ENCODE measurements at places on chromosomes 11 and 22.

DNA sequence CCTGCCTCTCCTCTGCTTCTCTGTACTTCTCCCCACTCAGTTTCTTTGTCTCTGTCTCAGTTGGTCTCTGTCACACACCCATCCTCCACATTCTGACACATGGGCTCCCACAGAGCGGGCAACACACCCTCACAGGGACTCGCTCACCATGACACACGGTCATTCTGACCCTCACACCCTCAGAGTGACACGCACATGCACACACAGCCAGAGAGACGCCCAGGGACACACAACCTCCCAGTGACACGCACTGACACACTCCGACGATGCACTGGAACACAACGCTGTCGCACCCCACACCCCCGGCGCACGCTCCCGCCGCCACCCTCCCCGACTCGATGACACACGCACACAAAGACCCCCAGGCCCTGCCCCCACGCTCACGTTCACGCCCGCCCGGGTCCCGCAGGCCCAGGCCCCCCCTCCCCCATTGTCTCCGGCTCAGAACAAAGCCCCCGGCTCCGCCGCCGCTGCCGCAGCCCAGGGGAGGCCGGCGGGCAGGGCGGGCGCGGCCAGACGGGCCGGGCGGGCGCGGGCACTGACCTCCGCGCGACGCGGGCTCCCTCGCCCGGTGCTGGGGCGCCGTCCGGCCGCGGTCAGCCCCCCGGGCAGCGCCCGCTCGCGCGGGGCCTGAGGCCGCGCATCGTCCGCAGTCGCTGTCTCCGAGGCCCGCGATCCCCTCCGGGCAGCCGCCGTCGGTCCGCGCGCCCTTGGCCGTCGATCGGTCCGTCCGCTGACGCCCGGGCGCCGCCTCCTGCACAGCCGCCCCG lies 404 bp downstream of the DCHS1 start:
- no peak for DNase-seq

DNA sequence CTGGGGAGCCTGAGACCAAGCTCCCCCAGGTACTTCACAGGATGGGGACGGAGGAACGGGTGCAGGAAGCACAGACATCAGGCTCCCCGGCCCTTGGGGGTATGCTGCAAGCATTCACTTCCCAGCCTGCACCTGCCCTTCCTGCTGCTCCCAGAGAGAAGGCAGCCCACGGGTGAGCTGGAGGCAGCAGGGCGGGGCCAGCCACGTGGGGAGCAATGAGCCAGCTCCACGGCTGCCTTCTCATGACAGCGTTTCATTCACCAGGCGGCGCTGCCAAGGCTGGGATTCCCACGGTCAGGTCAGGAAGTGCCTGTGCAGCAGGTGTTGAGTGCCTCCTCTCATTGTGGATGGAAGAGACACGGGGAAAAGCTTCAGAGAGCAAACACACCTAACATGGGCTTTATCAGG lies 14.5 kb upstream of the PHLDA2 start:
- no peak for DNase-seq

DNA sequence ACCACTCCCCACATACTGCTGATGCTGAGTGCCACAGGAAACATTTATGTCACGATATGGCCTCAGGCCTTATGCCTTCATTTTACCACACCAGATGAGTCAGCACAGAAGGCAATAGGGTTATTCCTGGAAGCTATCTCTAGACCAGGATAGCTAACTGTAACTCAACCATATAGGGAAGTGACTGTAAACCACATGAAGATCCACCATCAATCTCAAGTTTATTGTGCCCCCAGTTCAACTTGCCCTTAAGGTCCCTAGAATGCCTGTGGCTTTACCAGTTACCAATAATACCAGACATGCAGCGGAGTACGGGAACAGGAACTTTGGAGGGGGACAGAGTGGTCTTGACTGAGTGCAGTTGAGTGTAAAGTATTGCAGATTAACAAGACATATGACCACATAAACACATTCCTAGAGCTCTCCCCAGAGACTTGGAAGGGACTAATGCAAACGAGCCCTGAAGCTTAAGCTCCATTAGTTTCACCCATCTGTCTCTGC lies 180.9 kb downstream of the KIF18A start:
- DNase-seq, result no peak

DNA sequence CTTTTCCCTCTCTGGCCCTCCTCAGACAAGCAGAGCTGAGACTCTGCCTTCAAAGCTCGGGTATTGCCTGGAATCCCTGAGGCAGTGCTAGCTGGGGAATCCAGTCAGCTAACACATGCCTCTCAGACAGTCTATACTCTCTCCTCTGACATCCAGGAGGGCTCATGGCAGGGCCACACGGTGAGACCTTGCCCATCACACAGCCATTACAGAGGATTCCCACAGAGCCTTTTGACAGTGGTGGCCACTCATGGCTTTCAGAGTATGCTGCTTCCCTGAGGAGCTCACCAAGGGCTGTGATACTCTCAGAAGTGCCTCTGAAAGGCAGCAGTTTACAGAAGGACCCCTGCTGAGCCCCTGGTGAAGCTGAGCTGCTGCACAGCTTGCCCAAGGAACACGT lies 165.3 kb downstream of the RRAS2 start:
- DNase-seq, result no peak

DNA sequence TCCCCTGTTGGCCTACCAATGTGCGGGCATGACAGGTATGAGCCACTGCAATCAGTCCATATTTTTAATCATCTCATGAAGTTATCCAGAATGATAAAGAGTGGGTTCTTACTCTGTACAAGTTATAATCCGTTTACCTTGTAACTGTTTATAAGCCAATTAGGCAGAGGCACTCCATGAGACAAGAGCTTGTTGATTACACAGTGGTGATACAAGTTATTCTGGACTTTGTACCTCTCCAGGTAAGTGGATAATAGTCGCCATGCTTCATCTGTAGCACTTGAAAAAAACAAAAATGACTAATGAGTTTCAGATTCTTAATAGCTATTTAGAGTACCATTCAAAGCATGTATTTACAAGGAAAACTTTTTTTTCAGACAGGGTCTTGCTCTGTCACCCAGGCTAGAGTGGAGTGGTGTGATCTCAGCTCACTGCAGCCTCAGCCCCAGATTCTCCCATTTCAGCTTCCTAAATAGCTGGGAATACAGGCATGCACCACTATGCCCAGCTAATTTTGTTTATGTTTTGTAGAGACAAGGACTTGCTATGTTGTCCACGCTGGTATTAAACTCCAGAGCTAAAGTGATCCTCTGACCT lies 17.7 kb upstream of the FNBP4 start:
- no peak for DNase-seq

DNA sequence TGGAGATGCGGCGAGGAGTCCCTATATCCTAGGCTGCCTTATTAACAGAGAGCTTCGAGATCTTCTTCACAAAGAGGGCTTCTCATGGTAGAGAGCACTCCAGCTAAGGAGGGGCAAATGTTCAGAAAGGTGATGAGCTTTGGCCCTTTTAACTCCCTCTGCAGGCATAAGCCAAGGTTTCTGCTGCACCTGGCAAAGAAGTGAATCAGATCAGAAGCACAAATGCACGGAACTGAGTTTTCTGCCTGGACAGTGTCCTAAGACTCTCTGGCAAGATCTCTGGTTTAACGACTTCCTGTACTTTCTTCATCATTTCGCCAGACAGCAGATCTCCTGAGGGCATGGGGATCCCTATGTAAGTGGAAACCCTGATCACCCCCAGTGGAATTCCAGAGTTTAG lies 37.2 kb downstream of the POU2AF3 start:
- no peak for DNase-seq

DNA sequence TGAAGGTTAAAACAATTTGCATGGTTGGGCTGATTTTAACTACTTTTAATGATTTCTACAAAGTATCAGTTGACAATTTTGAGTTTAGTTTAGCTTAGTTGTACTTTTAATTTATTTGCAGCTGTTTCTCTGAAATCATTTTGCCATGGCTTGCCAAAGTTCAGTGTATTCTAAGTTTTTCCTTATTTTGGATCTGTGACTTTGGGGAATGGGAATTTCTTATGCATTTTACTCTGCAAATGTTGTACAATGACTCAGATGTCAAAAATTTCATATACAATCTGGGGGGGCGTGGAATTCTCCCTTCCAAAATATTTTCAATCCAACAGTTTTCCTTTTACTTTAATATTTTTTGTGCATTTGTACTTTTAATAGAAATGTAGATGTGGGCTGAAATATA lies 8.9 kb upstream of the DCHS1 start:
- no peak for DNase-seq

DNA sequence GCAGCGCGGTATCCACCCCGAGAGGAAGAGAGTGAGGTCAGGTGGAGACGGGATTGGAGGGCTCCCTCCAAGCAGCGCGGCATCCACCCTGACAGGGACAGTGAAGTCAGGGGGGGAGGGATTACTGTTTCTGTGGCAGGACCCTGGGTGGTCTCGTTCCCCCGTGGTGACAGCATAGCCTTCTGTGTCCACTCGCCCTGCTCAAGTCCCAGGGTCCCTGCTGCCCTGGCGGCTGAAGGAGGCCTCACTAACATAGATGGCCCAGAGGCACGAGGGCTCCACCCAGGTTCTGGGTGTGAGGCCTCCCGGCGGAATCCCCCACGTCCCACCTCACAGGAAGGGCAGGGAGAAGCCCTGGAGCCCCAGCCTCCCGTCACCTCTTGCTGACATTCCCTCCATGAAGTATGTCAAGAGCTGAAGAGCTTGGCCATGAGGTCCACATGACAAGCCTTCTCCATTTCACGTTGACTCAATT lies 636.1 kb downstream of the BRD1 start:
- DNase-seq, result no peak

DNA sequence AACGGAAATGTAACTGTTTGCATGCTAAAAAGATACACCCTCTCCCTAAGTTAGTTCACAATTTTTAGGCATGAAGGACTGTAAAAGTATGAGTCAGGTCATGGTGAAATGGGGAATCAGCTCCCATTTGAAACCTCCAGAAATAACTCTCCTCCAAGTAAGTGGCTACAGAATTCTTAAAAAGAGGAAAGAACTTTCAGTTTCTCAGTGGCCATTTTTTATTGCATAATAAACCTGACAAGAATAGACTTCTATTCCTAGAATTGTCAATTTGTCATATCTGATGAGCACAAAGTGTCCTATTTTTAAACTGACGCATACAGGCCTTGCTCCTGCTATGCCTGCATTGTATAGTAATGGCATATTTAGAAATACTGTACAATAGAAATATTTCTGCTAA lies 612.2 kb downstream of the CNTN5 start:
- no peak for DNase-seq

GRCh38 chr22:35728639-35729308 lies 11.1 kb downstream of the APOL5 start:
- no peak for DNase-seq

DNA sequence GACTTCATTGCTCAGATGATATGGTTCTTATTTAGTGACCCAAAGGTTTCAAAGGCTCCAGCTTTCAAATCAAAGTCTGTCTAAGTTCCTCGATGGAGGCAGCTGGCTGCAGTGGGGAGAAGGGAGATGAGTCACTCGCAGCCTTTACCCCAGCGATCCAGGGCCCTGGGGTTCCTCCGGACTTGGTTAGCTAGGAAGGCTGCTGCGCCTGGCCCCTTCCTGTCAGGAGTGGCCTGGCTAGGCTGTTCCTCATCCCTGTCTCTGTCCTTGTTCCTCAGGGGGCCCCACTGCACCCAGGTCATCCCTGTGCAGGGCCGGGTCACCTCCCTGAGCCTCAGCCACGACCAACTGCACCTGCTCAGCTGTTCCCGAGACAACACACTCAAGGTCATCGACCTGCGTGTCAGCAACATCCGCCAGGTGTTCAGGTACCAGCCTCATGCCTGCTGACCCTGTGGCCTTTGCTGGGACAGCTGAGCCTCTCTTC lies 13.9 kb downstream of the ATG16L2 start:
- DNase-seq, result no peak

- DNase-seq, result no peak
Measured at GRCh38 chr11:122424636-122425035, 230.9 kb upstream of the UBASH3B start.

DNA sequence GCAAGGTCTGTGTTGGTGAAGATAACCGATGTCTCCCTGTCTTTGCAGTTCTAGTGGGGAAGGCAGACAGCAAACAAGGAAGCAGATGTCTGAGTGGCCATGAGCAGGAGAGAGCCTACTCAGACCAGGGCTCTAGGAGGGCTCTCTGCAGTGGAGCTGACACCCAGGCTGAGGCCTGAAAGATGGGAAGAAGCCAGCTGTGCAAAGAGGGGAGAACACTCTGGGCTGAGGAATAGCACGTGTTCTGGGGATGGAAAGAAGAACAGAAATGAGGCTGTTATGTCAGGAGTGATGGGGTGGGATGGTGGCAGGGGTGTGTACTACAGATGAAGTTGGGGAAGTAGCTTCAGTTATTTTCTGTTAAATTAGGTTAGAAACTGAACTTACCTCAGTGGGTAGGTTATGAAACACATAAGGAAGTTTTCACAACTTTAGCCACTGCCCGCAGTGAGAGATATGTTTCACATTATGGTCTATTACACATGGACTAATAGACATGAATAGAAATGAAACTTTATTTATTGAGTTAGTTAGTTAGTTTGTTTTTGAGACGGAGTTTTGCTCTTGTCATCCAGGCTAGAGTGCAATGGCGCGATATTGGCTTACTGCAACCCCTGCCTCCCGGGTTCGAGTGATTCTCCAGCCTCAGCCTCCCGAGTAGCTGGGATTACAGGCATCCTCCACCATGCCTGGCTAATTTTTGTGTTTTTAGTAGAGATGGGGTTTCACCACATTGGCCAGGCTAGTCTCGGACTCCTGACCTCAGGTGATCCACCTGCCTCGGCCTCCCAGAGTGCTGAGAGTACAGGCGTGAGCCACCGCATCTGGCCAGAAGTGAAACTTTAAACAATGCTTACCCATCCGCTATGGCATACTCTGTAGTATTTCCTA lies 7.8 kb downstream of the DCPS start:
- DNase-seq, result no peak

DNA sequence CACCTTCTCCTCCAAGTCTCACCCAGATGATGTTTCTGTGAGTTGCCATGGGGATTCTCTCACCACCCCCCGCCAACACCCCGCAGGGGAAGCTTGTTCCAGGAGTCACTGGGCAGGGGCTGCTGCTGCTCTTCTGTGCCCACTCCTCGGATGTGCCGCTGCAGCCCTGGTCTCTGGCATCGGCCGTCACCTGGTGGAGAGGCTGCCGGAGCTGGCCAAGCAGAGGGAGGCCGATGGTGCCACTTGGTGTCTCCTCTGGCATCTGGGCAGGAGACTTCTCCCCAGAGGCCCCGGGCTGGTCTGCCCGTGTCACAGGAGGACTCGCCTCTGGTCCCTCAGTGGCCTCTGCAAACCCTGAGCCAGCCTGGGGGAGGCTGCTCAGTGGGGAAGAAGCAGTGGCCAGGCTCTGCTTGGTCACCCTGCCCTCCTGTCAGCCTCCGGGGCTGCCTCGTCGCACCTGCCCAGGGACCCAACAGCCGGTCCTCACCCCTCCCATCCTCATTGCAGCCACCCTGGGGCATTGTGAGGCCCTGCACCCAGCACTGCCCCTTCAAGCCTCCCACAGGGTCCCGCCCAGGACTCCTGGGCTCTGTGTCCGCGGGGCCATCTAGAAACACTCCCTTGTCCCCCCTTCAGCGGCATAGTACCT lies 424 bp upstream of the ADORA2A start:
- DNase-seq, result no peak
